ENCODE measurements at places on chromosomes 4 and X. TPM values are rescaled to one million over a fixed set of nuclear protein-coding genes. Genes with fewer than 3 reads are reported as not detected.

DNA sequence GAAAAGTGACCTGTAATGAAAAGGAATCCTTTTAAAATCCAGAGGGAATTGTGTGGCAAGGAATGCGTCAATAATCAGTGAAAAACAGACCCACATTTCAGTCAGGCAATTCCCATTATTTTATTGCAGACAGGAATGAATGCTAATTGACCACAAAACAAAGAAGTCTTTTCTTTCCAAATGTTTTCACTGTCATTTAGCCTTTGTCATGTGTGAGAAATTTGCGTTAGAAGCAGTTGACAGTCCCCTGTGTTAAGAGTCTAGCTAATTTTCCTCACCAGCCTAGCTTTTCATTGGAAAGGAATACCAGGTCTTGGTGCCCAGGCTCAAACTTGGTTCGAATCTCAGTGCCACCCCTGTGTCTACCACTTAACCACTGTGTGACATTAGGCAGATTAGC, 83.4 kb downstream of the KIT start:
- DNase-seq = no peak
- H3K27ac ChIP-seq = no peak overlapping the region
- no peak overlapping the region for H3K4me3 ChIP-seq
- no peaks in the 10 kb centered on the region for H3K27me3 ChIP-seq

DNA sequence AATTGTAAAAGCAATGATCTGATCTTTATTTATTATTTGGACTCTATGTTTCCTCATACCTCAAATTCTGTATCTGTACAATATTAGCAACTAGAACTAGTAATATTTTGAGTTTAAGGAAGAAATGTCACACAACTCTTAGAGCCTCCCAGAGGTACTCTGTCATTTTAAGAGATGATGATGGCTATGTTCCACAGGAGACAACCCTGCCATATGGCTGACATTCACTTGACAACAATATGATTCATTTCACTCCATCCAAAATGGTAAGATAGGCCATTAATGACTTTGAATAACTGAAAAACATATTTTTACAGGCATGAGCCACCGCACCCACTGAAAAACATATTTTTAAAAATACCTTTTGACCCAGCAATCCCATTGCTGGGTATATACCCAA, 190.3 kb downstream of the MAML3 start:
- DNase-seq = no peak
- H3K4me1 ChIP-seq = peaks cover 43% of the 10 kb centered on the region
- H3K36me3 ChIP-seq = no peaks in the 10 kb centered on the region
- H3K27ac ChIP-seq = no peak overlapping the region

- no peaks in the 10 kb centered on the region for H3K36me3 ChIP-seq
- H3K27ac ChIP-seq = no peak overlapping the region
- DNase-seq = no peak
- no peaks in the 10 kb centered on the region for H3K4me1 ChIP-seq
- no peaks in the 10 kb centered on the region for H3K27me3 ChIP-seq
Observed at GRCh38 chrX:113275804-113276203, 435.2 kb upstream of the AMOT start.

- H3K27me3 ChIP-seq = no peaks in the 10 kb centered on the region
- no peak overlapping the region for H3K27ac ChIP-seq
- no peaks in the 10 kb centered on the region for H3K36me3 ChIP-seq
- no peaks in the 10 kb centered on the region for H3K4me1 ChIP-seq
- no peak overlapping the region for H3K4me3 ChIP-seq
Observed at GRCh38 chrX:111123606-111124179, 27.7 kb downstream of the PAK3 start.

- peak; percentile 99 for DNase-seq
- peak overlapping the region; percentile 96 for H3K27ac ChIP-seq
Observed at GRCh38 chr4:119300101-119300978, 21.6 kb downstream of the FABP2 start.

GRCh38 chr4:152594978-152595925, 59.4 kb upstream of the FBXW7 start:
- H3K4me3 ChIP-seq = no peak overlapping the region
- H3K36me3 ChIP-seq = no peaks in the 10 kb centered on the region
- DNase-seq = no peak
- no peaks in the 10 kb centered on the region for H3K27me3 ChIP-seq
- no peak overlapping the region for H3K27ac ChIP-seq

- no peak overlapping the region for H3K27ac ChIP-seq
- no peak for DNase-seq
- no peak overlapping the region for H3K4me3 ChIP-seq
- no peaks in the 10 kb centered on the region for H3K27me3 ChIP-seq
- no peaks in the 10 kb centered on the region for H3K36me3 ChIP-seq
Observed at GRCh38 chr4:47930971-47931804, 16.8 kb upstream of the NFXL1 start.

- no peak overlapping the region for H3K27ac ChIP-seq
- no peaks in the 10 kb centered on the region for H3K27me3 ChIP-seq
- no peak overlapping the region for H3K4me3 ChIP-seq
Observed at GRCh38 chr4:17797808-17798207, 12.7 kb downstream of the DCAF16 start.

DYNLT3 gene
- total RNA-seq = 24.7 TPM

NRK gene
- total RNA-seq = 1.3 TPM
